ENCODE measurements at places on chromosomes 4 and X.

GRCh38 chr4:180932370-180933001 is 1310.7 kb upstream of the TENM3 start:
- DNase-seq: no peak

- no peak for DNase-seq
Measured at GRCh38 chr4:4247696-4248028, 361 bp downstream of the TMEM128 start.

DNA sequence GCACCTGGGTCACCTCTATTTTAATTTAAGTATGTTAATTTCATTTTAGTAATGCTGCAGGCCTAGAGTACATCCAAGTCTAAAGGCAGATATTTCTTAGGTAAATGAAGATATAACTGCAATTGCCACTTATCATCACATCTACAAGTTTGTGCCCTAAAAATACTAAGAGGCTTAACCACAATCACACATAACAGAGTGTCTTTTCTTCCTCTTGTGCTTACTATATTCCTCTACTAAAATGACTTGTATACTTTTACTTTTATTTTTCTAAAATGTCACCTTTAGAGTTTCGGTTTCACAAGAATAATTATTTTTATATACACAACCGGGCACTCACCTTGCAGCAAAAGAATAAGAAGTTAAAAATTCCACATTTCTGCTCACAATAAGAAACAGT is 77.9 kb downstream of the EFHC2 start:
- DNase-seq: no peak

- DNase-seq: no peak
Measured at GRCh38 chrX:150162141-150162540, 201.0 kb upstream of the MAMLD1 start.

- DNase-seq: no peak
Measured at GRCh38 chr4:36128689-36129088, 115.6 kb downstream of the ARAP2 start.

GRCh38 chr4:86452924-86453531 is 93.2 kb upstream of the MAPK10 start:
- no peak for DNase-seq

- DNase-seq: no peak
Measured at GRCh38 chrX:1139185-1139500, 73.3 kb downstream of the CRLF2 start.

DNA sequence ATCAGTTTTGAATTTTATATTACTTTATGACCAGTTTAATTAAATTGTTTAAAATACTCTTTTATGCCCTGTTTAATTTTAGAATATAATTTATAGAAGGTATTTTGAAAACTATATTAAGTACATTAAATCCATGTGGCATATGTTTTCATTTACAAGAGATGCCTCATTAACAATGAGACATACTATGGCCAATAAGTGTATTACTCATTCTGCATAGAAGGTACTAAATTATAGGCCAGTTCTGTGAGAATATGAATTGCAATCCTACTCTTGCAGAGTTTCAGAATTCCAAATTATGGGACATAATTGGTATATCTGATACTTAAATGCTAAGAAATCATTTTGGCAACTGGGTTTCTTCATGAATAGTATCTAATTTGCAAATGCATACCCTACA is 951.1 kb downstream of the FAT4 start:
- DNase-seq: no peak

- no peak for DNase-seq
Measured at GRCh38 chrX:53255738-53256191, 25.6 kb downstream of the IQSEC2 start.

GRCh38 chr4:10403633-10404445 is 53.4 kb downstream of the ZNF518B start:
- peak; percentile 66 for DNase-seq

DNA sequence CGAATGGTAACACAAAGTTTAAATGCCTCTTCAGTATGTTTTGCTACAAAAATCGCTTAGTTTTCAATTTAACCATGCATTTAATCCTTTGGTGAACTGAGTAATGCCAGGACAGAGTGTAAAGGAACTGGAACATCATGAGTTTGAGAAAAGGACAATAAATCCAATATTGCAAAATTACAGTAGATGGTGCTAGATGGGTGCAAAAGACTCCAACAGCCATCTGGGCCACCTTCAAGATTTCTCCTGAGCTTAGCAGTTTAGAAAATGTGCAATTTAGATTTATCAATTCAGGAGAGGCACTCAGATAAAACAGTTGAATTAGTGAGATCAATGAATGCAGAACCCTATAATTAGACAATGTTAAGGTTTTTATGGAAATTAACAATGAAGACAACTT is 33.2 kb upstream of the MID1IP1 start:
- peak; percentile 34 for DNase-seq

DNA sequence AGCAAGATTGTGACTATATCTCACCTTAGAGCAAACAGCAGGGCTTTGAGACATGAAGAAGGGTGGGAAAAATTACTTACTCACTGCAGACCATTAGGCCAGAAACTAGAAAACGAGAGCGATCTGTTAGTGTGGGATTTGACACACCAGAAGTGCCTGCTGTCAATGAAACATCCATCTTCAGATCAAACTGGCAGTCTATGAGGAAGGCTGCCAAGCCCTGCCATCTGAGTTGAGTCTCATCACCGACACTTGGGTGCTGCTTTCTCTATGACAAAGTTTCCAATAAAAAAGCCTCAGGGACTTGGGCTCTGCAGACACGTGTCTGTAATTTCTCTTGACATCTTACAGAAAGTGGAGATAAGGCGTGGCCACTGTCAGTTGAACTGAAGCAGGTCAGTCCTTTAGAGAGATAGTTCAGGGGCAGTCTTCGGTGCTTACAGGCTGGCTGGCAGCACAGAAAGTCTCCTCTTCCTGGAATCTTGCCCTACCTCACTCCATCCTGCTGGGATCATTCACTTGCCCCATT is 40.1 kb upstream of the LDB2 start:
- DNase-seq: no peak

- DNase-seq: peak; percentile 48
Measured at GRCh38 chr4:2417226-2417764, 1.1 kb downstream of the ZFYVE28 start.

- no peak for DNase-seq
Measured at GRCh38 chr4:16090096-16090705, 6.4 kb upstream of the PROM1 start.

DNA sequence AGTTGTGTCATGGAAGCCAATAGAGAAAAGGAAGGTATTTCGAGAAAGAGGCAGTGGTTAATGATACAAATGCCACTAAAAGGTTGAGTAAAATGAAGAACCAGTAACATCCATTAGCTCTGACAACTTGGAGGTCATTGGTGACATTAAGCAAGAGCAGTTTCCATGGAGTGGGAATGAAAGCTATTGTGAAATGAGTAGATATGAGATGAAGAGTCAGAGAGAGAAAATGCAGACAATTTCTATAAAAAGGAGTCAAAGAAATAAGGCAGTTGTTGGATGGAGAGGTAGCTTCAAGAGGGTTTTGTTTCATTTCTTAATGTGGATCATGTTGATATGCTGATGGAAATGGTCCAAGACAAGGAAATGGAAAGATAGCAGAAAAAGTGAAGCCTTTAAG is 9.6 kb upstream of the AMTN start:
- DNase-seq: no peak

Data from dermis blood vessel endothelial cell (primary cell).